HCT116 (cell line): ENCODE measurements at places on chromosomes 16 and 17.

GRCh38 chr17:80565343-80566053 is 20.9 kb downstream of the RPTOR start:
- DNase-seq, result no peak

GRCh38 chr17:74827800-74828199 is 31.9 kb downstream of the GRIN2C start:
- no peak for DNase-seq

GRCh38 chr16:30142672-30143346 is 19.8 kb upstream of the MAPK3 start:
- no peak for DNase-seq

DNA sequence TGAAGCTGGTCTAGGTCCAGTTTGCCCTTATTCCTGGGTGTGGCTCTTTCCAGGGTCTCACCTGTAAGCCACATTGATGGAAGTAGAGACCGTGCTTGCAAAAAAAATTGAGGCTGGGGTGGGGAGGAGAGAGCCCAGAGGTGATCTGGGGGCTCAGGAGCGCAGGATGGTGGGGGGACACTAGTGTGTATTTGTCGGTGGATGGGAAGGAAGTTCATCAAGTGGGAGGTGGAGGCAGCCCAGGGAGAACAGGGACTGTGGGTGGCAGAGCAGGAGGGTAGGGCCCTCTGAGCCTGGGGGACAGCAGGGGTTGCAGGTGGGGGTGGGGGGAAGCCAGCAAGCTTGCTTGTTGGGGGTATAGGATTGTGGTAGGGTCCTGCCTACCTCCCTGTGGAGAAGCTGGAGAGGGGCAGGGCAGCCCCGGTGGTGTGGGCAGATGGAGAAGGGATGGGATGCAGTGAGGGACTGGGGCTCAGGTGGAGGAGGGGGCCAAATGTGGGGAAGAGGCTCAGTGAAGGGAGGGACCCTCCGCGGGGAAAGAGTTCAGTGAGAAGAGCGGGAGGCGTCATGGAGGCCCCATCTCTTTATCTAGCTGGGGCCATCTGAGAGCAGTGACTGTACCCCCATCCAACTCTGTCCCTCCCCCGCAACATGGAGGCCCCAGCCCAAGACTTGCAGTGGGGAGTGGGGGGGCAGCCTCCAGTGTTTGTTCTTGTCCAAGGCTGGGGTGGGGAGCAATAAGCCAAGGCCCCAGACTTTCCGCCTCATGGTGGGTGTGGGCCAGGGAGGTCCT is 17.2 kb upstream of the TMEM92 start:
- no peak for DNase-seq

DNA sequence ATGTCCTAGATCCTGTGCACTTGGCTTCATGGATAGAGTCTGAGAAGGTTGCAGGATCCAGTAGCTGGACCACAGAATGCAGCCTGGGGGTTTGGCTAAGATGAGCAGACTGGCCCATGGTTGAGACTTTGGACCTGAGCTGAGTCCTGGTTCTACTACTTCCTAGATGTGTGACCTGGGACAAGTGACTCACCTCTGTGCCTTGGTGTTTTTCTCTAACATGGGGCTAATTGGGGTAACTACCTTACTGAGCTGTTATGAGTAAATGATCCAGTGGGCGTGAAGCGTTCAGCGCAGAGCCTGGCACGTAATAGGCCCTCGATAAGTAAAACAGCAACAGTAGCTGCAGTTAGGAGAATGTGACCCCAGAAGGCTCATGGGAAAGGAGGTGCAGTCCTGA is 38.8 kb downstream of the SNX20 start:
- no peak for DNase-seq

GRCh38 chr17:75539967-75540729 is 14.7 kb downstream of the LLGL2 start:
- no peak for DNase-seq

GRCh38 chr17:6574687-6575595 is 18.6 kb upstream of the PITPNM3 start:
- no peak for DNase-seq

DNA sequence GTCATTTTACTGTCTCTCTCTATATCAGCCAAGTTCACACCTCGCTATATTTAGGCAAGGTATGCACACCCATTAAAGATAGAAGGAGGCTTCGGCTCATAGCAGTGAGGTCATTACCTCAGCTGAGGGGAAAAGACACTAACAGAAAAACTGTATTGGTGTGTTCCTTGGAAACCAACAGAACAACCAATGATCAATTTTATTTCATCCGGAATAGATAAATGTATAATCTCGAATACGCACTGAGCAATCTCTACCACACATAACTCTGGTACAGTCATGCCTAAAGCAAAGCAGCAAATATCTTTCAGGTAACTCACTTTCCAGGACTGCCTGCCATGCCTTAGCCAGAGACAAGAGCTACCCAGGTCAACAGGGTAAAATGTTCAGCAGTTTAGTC is 109.9 kb upstream of the CORO6 start:
- DNase-seq, result peak; percentile 47

- no peak for DNase-seq
Measured at GRCh38 chr16:10938321-10938720, 3.9 kb downstream of the DEXI start.

DNA sequence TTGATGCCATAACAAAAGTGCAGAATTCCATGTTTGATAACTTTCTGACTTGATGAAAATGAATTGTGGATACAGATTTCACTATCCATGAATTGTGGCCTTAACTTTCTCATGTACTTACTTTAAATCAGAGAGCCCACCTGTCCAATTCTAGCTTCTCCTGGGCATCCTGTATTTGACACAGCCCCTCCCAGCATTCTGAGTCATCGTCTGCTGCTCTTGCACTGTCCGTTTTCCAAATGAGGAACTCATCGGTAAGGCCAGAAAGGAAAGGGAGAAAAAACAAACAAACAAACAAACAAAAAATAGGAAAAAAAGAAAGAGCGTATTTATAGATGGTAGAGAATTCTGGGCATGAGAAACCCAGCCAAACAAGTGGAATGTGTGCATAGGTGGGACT is 361.6 kb downstream of the WWOX start:
- DNase-seq, result no peak

DNA sequence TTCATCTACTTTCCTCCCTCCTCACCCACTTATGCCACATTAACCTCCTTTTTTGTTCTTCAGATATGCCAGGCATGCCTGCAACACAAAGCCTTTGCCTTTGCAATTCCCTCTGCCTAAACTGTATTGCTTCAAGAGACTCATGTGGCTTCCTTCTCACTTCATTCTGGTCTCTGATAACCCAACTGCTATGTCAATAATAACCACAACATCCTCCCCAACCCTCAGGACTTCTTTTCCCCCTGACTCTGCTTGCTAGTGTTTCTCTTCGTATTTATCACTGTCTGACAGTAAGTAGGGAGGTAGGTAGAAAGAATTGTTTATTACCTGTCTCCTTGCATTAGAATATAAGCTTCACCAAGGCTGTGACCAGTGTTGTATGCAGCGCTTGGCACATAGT is 22.4 kb downstream of the RBL2 start:
- DNase-seq, result no peak

DNA sequence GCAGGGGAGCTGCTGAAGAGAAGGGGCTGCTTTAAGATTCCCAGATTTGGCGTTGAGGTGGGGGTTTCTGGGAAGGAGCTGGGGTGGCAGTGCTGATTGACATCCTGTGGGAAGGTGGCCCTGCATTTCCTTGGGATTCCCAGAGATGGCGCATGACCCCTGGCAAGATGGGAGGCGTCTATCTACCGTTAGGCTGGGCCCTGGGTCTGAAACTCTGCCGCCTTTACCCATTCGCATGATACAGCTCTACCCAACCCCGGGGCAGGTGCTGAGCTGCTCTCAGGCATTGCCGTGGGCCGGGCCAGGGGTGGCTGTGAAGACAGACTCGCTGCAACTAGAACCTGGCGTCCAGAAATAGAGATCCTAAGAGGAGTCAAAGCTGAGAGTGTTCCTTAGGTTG is 9.9 kb upstream of the MVD start:
- DNase-seq, result peak; percentile 39

DNA sequence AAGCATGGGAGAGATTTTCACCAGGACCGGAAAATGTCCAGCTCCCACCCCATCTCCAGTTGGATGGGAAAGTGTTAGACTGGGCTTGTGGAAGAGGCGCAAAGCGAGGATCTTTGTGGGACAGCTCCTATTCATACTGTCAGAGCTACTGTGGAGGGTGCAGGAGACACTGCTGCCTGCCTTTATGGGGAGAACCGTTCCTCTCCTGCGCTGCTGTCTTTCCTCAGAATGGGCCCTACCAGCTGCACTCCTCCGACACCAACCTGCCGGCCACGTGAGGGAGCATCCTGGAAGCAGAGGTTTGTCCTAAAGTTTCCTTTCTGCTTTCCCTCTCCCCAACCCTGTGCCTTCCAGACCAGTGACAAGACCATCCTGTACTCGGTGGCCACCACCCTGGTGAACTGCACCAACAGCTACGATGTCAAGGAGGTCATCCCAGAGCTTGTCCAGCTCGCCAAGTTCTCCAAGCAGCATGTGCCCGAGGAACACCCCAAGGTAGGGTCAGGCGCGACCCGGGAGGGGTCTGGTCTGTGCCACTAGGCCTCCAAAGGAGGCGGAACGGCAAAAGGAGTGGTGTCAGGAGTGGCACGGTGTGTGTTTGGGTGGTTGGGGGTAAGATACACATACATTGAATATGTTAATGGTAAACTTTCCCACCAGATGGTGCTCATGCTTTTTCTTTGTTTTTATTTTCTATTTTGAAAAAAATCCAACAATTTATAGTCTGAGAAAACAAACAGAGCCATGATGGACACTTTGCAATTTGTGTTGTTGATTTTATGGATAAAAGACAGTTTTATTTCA is 23.0 kb downstream of the SLC35G3 start:
- no peak for DNase-seq

- DNase-seq, result no peak
Measured at GRCh38 chr17:1625581-1625980, 3.1 kb downstream of the SLC43A2 start.

DNA sequence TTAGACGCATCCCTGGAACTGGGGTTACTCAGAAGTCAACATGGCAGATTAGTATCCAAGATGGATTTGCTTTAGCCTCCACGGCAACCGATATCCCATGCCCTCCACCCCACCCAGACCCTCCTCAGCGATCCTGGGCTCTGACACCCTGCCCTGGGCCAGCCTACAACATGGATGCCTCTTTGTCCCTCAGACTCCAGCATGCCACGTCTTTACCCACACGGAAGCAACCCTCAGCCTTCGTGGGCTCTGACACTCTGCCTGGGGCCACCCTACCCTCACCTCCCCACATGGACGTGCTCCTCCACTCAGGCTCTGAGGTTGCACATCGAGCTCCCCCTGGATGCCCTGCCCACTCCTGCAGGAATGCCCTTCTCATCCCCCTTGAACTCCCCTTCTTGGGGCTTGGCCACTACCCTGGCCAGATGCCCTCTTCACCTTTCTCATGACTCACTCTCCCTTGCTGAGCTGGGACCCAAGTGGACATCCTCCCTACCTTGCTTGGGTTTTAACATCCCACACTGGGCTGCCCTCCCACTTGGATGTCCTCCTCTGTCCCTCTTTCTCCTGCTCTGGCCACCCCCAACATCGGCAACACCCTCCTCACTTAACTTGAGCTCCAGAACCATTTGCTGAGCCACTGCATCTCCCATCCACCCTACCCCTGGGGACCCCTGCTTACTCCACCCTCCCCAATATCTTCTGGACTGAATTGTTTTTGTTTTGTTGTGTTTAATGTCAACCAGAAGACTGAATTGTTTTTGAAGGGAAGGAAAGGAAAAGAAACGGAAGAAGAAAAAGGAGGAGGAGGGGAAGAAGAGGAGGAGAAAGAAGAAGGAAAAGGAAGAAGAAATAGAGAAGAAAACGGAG is 18.3 kb upstream of the TMEM92 start:
- DNase-seq, result no peak

GRCh38 chr17:38571833-38572668 is 33.7 kb downstream of the SRCIN1 start:
- DNase-seq, result no peak

- no peak for DNase-seq
Measured at GRCh38 chr17:411421-412120, 59.0 kb upstream of the RPH3AL start.

DNA sequence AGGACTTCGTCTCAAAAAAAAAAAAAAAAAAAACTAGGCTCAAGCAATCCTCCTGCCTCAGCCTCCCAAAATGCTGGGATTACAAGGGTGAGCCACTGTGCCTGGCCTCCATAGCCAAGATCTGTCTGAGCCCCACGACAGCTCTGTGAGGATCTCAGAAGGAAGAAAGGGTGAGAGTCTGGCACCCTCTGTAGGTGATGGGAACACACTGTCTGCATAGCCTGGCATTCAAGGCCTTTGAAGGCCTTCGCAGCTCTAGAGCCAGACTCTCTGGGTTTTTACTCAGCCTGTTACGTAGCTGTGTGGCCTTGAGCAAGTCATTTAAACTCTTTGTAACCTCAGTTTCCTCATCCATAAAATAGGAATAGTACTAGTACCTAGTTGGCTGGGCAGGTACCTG is 6.3 kb upstream of the XPO6 start:
- DNase-seq, result peak; percentile 47

GRCh38 chr17:71511266-71511995 is 609.4 kb upstream of the SOX9 start:
- DNase-seq, result no peak

GRCh38 chr16:27426423-27427408 is 24.7 kb downstream of the IL21R start:
- peak; percentile 28 for DNase-seq

- no peak for DNase-seq
Measured at GRCh38 chr17:45155483-45155882, 6.2 kb upstream of the HEXIM2 start.

DNA sequence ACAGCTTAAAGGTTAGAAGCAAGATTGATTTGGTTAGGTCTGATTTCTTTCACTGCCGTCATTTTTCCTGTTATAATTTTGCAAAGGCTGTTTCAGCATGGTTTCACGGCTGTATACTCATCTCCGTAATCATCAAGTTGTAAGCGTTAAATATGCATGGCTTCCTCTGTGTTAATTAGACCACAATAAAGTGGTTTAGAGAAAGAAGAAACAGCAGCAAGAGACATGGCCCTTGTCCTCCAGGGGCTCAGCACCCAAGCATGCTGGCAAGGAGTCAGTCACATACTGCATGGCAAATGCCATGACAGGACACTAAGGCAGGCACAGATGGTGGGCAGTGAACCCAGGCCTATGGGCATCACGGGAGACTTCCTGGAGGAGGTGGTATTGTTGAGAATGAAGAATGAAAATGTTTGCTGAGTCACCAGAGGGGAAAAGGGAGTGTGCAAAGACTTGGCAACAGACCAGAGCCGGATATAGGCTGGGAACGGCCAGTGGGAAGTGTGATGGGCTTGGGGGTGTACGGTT is 61.4 kb upstream of the PLCG2 start:
- DNase-seq, result no peak
